ENCODE measurements at places on chromosomes 7 and 10. TPM values are rescaled to one million over a fixed set of nuclear protein-coding genes. Genes with fewer than 3 reads are reported as not detected.

DNA sequence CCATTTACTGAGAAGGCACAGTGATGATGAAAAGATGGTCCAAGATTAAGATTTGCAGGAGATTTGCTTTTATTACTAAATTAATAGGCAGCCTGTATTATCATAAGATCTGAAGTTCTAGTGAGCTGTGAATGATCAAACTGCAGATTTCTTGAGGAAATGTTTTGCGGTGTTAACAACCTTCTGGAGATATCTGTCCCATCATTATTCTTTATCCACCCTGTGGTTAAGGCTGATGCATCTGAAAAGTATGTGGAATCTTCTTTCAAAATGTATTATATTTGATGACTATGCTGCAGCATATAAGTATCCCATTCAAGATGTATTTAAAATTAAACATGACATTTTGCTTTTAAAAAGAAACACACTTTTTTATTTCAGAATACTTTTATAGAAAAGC, 150.3 kb downstream of the POLR1F start:
- H3K27ac ChIP-seq = no peak overlapping the region
- H3K4me1 ChIP-seq = no peaks in the 10 kb centered on the region
- H3K36me3 ChIP-seq = no peaks in the 10 kb centered on the region

DNA sequence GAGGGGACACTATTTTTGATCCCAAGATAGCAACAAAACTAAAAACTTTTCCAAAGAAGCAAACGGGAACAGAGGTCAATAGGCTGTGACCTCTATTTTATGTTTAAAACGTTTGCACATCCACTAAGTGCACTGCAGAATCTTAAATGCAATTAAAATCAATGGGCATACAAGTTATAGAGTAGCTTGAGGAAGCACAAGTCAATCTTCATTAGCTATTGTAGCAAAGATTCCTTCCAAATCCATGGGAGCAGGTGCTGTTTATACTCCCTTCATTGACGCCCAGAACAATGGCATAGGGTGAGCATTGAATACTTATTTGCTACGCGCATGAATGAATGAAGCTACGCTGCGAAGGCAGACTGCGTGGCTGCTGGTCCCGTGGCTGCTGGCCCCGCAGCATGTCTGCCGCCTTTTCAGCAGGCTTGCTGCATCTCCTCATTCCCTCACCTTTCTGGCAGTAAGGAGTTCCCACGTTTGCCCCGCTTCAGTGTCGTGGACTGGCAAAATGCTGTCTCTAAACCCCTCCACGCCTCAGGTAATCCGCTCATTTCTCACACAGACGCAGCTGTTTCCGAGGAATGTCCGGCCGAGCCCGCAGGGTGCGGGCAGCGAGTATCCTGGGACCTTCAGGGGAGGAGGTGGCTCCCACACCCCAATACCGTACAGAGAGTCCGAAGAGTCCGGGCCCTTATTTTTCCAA, 754 bp upstream of the PHYHIPL start:
- H3K27ac ChIP-seq = no peak overlapping the region
- H3K4me1 ChIP-seq = peaks cover 1% of the 10 kb centered on the region
- H3K27me3 ChIP-seq = peaks cover 13% of the 10 kb centered on the region
- H3K36me3 ChIP-seq = no peaks in the 10 kb centered on the region

WDR86 gene
- not detected for total RNA-seq

DNA sequence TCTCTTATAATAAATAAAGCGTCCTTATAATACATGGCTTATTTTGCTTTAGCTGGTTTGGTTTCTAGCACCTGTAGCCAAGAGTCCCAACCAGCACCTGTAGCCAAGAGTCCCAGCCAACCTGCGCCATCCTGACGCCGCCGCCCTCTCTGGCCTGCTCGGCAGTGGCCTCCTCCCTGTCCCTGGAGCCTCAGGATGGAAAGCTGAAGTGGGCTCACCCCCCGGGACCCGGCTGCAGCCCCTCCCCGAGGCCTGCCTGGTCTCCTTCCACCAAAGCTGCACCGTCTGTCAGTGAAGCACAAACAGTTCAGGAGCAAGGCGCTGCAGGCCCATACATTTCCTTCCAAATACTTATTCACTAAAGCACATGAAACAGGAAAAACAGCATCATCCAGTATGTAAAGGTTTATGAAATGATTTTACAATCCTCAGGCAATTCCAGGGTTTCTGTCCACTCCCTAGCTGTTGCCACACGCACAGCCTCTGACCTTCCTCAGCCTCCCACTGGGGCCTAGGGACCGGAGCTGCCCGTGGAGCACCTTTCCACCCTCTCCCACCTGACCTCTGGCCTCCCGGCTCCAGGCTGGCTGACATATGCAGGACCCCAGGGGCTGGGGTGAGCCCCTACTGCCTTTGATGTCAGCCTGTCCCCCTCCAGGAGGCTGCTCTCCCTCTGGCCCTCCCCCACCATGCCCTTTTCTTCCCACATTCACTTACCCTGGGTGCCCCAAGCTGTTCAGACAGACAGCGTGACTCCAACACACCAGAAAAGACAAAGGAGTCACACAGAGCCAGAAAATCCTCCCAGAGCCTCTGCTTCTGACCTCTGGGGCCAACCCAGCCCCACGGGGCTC, 149.6 kb upstream of the PPP2R2D start:
- no peaks in the 10 kb centered on the region for H3K4me1 ChIP-seq
- no peaks in the 10 kb centered on the region for H3K36me3 ChIP-seq
- no peaks in the 10 kb centered on the region for H3K27me3 ChIP-seq
- no peak for DNase-seq
- H3K4me3 ChIP-seq = no peak overlapping the region

DNA sequence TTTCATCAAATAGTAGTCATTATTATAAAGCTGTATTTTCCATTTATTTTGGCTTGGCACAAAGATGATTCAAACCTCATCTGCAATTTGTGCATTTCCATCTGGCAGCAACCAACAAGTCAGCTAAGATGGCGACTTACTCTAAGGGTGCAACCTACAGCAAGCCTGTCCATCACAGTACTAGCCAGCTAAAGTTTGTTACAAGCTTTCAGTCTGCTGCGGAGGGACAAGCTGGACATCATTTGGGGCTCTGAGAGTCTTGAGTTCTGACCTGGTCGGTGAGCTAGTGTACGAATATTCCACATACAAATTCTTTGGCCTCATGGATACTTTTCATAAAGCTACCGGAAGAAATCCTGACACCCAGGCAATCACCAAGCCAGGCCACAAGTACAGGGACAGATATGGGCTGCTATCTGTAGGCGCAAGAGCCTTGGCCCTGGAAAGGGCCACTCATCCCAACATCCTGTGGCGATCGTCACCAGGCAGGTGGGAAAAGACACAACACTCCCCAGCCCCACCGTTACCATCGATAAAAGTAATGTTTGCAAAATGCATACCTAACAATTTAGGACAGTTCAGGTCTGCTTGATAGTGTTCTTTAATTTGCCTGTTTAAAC, 307.6 kb downstream of the SKIDA1 start:
- no peak overlapping the region for H3K27ac ChIP-seq
- H3K36me3 ChIP-seq = no peaks in the 10 kb centered on the region
- H3K4me3 ChIP-seq = no peak overlapping the region
- no peaks in the 10 kb centered on the region for H3K27me3 ChIP-seq
- DNase-seq = no peak

DNA sequence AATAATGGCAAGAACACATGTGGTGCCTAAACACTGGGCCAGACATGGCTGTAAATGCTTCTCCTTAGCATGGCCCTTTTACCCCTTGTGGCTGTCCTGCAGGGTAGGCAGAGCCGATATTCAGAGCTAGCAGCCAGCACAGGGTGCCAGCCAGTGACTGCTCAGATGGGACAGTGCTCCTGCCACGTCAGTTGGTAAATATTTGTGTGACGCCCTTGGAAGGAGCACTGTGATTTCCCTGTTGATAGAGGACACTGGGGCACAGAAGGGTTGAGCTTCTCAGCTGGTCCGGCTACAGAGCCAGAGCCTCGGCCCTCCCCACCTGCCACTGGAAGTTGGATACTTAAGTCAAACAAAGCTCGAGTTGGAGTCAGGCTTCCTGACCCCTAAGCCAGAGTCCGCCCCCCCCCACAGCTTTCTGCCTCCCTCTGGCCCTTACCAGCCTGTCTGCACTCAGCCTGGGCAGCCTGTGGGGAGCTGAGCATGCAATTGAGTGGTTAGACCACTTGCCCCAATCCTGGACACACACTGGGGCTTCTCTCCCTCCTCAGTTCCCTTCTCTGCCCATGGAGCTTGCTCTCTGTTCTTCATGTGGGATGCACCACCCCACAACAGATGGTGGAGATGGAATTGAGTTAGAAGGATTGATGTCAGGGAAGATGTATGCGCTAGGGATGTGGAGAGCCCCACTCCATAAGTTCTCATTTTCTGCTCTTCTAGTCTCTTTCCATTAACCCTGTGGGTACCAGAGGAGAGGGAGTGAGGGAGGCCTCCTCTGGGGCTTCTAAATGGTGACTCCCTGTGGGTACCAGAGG, 350.8 kb downstream of the PLXNA4 start:
- no peak for DNase-seq
- no peak overlapping the region for H3K4me3 ChIP-seq
- no peaks in the 10 kb centered on the region for H3K36me3 ChIP-seq
- H3K27me3 ChIP-seq = no peaks in the 10 kb centered on the region

GRCh38 chr10:127117125-127117524, 79.3 kb downstream of the INSYN2A start:
- H3K36me3 ChIP-seq = no peaks in the 10 kb centered on the region
- peaks cover 2% of the 10 kb centered on the region for H3K27me3 ChIP-seq
- no peak overlapping the region for H3K27ac ChIP-seq
- H3K4me3 ChIP-seq = no peak overlapping the region
- peak; percentile 11 for DNase-seq
- no peaks in the 10 kb centered on the region for H3K4me1 ChIP-seq

DNA sequence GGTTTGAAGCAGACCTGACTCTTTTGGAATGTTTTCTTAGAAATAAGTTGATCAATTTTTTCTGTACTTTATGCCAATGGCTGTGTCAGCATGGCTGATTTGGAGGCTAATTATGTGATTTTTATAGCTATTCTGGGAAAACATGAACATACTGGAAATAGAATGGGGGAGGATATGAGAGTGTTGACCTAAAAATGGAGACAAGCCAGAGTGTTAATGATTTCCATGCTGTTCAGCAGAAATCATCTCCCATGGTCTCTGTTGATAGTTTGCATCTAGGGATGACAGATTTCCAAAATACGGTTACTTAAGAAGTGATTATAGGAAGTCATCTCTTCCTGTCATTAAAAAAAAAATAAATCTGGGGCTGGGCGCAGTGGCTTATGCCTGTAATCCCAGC, 32.7 kb upstream of the DMTF1 start:
- H3K4me3 ChIP-seq = no peak overlapping the region
- H3K27ac ChIP-seq = no peak overlapping the region
- no peaks in the 10 kb centered on the region for H3K4me1 ChIP-seq

ANKRD1 gene
- not detected for total RNA-seq

DNA sequence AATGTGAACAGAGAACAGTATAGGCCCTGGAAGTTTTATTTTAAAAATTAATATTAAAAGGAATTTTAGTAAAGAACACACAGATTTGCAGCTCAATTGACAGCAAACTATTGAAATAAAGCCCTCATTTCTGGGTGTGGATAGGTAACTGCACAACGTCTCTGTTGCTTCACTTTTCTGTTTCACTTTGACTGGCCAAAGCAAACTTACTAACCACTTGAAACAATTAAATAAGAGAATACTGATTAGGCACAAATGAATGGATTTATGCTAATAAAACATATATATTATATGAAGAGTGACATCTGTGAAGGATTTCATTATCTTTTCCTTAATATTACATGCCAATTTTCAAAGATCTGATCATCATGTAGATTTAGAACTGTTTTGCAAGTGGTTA, 11.9 kb downstream of the ZNF804B start:
- H3K27me3 ChIP-seq = peaks cover 3% of the 10 kb centered on the region
- H3K4me1 ChIP-seq = no peaks in the 10 kb centered on the region
- H3K27ac ChIP-seq = no peak overlapping the region
- no peaks in the 10 kb centered on the region for H3K36me3 ChIP-seq
